ENCODE measurements at places on chromosomes 3 and 15.

DNA sequence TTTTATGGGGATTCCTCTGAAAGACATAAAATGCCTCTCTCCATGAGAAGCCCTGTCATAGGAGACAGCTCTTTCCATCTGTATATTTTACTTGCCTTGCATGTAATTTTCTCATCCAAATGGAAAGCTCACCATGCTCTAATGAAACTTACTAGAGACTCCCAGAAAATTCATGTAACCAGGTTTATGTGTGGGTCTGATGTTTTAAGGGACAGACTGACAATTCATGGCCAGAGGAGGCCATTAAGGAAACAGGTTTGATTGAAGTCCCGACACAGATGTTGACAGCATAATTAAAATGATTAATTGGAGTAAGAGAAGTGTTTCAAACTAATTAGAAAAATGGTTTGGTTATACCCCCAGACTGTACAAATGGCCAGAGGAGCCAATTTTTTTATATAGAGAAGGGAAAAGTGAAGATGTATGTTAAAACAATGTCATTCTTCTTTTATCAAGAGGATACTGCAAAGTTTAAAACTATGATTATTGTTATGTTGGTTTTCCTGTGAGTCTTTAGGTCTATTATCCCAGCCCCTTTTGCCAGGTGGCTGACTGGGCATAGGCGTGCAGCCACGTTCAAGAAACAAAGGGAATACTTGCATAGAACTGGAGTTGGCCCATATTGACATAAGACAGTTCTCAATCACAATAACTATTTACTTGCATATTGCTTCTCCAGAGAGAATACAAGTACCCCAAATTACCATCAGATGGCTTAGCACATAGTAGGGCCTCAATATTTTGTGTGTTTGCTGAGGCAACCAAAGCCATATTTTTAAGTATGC, 64.8 kb downstream of the RBMS3 start:
- no peak for ATAC-seq

DNA sequence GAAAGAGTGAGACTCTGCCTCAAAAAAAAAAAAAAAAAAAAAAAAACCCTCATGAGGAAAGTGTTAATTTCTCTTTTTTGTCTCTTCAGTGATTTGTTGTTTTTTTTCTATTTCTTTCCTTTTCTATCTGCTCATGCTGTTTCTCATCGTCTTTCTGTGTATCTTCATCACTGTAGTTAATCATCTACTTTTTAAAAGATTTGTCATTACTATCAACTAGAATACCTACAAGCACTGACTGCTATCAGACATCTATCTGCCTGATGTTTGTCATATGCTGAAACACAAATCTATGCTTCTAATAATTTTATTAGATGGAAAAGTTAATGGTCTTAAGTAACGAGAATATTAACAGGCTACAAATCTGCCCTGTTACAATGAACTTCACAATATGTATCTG, 26.8 kb downstream of the CCDC14 start:
- ATAC-seq: no peak

GRCh38 chr3:38210141-38210757, 44.9 kb downstream of the OXSR1 start:
- ATAC-seq: peak; percentile 89

- no peak for ATAC-seq
These were observed 103.2 kb downstream of the TBC1D5 start for GRCh38 chr3:17639257-17639656.

DNA sequence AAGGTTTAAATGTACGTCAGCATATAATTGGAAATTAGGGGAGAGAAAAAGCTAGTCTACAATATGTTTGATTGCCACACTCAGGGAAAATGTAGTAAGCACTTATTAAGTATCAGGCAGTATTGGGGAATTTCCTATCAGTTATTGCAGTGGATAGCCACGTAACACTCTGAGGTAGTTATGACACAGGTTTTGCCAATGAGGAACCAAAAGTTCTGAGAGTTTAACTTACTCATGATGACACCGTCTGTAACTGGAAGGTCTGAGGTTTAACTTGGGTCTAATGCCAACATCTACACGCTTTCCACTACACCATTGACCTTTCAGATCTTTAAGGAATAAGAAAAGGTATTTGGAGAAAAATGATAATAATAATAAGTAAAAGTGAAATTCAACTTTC, 89.5 kb downstream of the ZMAT3 start:
- ATAC-seq: peak; percentile 95

DNA sequence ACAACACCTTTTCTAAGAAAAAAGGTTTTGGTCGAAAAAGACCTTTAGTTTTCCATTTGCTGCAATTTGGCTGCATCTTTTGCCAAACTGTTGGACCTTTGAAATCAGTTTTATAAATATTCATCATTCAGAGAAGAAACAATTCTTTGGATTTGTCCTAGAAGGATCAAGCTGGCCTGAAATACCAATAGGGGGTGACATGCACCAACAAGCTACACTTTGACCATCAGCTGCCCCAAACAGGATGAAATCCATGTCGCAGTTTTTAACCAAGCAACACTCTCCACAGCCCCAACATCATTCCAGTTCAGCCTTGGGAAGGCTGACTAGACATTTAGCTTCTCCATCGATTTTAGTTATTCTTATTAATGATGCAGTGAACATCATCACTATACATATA, 9.8 kb downstream of the RPL15 start:
- no peak for ATAC-seq

DNA sequence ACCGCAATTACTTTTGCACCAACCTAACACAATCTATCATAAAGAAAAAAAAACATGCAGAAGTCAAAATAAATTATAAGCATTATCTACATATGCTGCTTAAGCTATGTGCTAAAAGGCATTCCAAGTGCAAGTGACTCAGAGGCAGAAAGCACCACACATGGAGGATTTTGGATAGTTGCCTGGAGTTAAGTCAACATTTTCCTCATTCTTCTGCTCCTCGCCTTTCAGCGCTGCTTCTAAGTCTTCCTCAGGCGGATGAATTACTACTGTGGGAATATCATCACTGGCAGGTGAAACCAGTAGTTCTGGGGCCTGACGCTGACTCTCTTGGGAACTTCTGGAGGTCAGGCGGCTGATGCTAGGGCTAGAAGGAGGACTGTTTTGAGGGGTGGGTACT, 53.1 kb downstream of the SLC4A7 start:
- no peak for ATAC-seq

GRCh38 chr3:148718982-148719862, 21.5 kb downstream of the AGTR1 start:
- no peak for ATAC-seq

DNA sequence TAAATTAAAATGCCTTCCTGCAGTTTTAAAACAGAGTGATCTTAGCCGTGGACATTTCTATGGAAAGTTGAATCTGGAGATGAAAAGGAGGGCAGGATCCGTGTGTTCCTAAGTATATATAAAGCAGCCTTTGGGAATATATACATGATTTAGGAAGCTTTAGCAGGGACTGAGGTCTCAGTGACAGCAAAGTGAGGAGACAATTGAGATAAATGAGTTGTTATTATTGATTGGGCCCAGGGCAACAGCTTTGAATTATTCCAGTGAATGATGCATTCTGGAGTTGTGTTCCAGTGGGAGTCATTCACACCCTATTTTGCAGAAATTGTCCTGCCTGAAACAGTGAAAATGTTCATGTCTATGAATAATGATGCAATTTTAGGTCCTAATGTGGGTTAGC, 281.4 kb downstream of the BCHE start:
- no peak for ATAC-seq

DNA sequence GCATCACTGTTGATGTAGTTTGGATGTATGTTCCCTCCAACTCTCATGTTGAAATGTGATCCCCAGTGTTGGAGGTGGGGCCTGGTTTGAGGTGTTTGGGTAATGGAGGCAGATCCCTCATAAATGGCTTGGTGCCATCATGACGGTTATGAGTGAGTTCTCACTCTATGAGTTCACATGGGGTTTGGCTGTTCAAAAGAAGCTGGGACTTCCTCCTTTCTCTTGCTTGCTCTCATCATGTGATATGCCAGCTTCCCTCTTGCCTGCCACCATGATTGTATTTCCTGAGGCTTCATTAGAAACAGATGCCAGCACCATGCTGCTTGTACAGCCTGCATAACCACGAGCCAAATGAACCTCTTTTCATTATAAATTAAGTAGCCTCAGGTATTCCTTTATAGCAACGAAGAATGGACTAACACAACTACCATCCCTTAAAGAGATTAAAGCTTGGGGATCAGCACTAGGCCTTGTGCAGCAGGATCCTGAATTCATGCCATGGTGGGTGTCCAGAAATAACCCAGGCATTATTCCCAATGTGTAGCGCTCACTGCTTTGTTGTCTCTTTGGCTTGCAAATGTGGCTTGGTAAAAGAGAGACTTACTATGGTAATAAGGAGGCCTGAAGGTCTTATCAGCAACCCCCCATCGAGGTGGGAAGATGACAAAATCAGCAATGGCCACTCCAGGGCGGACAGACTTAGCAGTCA, 41.9 kb downstream of the NDUFB4 start:
- no peak for ATAC-seq

- ATAC-seq: no peak
These were observed 97.7 kb downstream of the DPH6 start for GRCh38 chr15:35448294-35448693.

DNA sequence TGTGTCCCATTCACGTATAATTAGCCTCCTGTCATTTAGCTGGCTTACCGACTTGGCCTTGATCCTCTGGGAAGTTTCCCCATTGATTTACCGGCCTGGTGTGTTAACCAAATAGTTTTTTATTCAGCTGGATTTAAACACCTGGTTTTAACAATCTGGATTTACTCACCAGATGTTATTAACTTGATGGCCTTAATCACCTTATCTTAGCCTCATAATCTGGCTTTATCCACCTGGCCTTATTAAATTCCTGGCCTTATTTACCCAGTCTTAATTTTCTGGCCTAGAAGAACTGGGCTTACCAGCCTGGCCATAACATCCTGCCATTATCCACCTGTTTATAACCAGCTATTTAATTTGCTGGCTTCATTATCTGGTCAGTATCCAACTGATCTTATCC, 89.9 kb downstream of the IL12A start:
- no peak for ATAC-seq

DNA sequence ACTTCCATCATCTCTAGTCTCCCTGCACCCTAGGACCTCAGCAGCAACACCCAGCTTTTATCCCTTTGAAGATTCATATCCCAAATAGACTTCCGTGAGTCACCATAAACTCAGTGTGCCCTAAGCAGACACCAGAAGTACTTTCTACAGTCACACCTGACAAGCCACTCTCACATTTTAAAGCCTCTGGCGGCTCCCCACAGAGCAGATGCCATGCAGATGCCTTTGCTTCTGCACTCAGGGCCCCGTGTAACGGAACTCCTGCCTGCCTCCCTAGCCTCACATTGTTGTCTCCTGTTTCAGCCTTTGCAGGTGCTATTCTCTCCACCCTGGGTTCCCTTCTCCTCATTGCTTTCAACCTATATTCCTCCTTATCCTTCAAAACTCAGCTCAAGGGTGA, 155.5 kb upstream of the SLC24A5 start:
- ATAC-seq: no peak

GRCh38 chr15:36499412-36500389, 79.7 kb upstream of the CDIN1 start:
- ATAC-seq: no peak

GRCh38 chr3:100297784-100298183, 36.8 kb upstream of the NIT2 start:
- no peak for ATAC-seq

DNA sequence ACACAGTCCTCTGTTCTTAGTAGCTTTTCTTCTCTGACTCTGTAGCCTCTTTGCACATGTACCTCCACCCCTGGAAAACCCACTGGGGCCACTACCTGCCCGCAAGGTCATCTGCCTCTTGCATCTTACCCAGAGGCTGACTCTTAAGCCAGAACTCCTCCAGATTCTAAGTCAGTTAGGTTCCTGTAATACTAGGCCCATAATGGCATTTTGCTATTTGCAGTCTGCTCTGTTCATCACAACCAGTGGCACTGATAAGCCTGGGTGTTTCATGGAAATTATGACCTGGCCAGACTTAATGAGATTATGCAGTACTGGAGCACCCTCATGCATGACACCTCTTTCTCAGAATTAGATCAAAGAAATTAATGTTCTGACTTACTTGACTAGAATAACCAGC, 31.7 kb upstream of the ATG7 start:
- ATAC-seq: peak; percentile 60

DNA sequence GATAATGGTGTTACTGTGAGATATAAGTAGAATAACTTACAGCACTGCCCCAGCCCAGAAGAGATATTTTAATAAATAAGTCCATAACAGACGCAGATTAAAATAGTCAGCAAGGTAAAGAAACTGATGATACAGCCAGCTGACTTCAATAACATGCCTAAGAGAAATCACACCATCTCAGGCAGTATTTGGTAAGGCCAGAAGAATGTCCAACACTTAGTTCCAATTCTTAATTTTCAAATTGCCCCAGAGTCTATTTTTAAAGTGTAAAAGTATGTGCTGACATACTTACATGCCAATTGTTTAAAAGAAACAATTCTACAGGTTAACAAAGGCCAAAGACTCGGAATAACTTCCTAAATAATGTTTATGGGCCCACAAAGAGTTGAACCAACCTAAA, 1.6 kb downstream of the GNB4 start:
- no peak for ATAC-seq

DNA sequence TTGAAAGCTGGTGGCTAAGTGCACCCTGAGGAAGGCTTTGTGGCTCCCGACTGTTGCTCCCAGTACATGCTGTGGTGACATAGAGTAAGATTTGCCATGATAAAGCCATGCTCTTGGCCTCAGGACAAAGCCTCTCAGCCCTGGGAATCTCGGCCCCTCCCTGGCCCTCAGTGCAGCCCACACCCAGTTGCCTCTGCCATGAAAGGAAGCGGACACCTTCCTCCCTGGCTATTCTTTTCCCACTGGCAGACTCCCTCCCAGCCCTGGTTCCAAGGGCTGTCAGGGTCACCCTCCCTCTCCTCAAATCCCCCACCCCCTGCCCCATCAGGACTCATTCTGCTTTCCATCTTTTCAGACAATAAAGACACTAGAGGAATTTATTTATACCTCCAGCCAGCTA, 119.8 kb upstream of the NEO1 start:
- no peak for ATAC-seq

GRCh38 chr3:94875149-94875548, 812.3 kb downstream of the NSUN3 start:
- ATAC-seq: no peak
